ENCODE measurements at places on chromosomes 5 and 9.

GRCh38 chr5:115419846-115420585 lies 123.6 kb upstream of the CCDC112 start:
- DNase-seq: no peak

- no peak for DNase-seq
Observed at GRCh38 chr5:82386576-82386975, 108.4 kb upstream of the RPS23 start.

DNA sequence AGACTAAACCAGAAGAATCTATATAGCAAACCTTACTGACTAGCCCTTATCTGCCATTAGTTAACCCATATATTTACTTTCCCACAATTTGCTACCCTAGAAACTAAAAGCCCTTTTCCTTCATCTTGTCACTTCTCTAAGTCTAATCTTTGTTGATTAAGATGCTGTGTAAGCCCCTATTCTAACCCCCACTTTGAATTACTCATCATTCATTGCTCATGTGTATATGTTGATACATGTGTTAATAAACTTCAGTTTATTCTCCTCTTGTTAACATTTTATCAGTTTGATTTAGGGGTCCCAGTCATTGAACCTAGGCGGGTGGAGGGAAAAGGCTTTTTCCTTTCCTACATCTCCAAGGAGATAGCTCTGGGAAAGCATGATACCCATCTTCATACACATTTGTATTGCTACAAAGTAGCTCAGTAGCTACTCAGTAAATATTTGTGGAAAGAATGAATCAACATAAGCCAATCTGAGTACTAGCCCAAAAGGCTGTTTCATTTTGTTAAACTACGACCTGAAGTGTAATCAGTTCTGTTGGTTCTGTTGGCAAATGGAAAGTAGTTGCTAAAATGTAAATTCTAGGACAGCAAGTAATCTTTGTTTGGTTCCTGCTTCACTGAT lies 35.1 kb upstream of the NDFIP1 start:
- no peak for DNase-seq

DNA sequence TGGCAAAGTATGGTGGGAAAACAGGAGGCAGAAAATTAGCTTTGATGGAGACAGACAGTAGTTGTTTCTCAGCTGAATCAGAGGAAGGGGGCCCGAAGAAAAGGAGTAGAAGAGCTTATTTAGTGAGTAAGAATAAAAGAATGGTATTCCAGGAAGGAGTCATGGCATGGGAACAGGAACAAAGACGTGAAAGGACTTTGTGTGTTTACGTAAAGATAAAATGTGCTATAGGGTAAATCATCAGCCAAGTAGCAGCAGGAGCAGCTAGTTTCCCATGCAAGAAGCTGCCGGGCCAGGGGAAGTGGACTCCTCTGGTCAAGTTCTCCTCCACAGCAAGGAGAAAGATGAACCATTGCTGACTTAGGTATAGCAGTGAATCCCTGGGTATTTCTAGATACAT lies 454.5 kb downstream of the HINT1 start:
- DNase-seq: no peak

DNA sequence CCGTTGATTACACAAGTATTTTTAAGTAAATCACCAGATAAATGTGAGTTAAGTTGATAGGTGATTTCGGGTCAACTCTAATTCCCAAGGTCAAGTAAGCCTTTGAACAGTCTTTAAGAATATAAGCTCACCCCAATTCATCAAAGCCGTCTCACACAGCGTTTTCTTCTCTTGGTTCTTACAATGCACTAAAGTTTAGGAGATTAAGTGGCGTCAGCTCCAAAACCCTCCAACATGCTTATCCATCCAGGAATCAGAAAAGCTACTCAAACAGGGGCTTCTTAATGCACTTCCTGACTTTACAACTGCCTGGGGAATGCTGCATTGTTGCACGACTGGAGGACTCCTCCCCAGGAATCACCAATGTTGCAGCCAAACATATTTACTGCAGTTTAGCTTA lies 206.2 kb upstream of the EFNA5 start:
- no peak for DNase-seq
